Purkinje cell (primary cell): ENCODE measurements at places on chromosomes 4 and X. TPM values are rescaled to one million over a fixed set of nuclear protein-coding genes. Genes with fewer than 3 reads are reported as not detected.

The SSX2B gene
- not detected in 2 replicates for polyA plus RNA-seq

The TRAM1L1 gene
- polyA plus RNA-seq = 7.5 and 12.1 TPM in 2 replicates

The USP26 gene
- not detected in 2 replicates for polyA plus RNA-seq

The CCKAR gene
- polyA plus RNA-seq = not detected in 2 replicates

The AREG gene
- polyA plus RNA-seq = 1.8 TPM in 1 of 2 replicates, not detected in the other

The PALLD gene
- 6.2 and 10.2 TPM in 2 replicates for polyA plus RNA-seq

The RAPGEF2 gene
- 5.4 and 13.0 TPM in 2 replicates for polyA plus RNA-seq

The GPR119 gene
- not detected in 2 replicates for polyA plus RNA-seq

The TBX22 gene
- not detected in 2 replicates for polyA plus RNA-seq

The DMRTC1 gene
- 0.38 TPM in 1 of 2 replicates, not detected in the other for polyA plus RNA-seq

The PRRG1 gene
- polyA plus RNA-seq = 0.91 and 1.9 TPM in 2 replicates

The CDS1 gene
- 222 and 257 TPM in 2 replicates for polyA plus RNA-seq

The ERCC6L gene
- polyA plus RNA-seq = 0.42 TPM in 1 of 2 replicates, not detected in the other

The SULT1E1 gene
- polyA plus RNA-seq = not detected in 2 replicates

The ENPP6 gene
- polyA plus RNA-seq = 0.70 TPM in 1 of 2 replicates, not detected in the other

The PHEX gene
- 0.06 TPM in 1 of 2 replicates, not detected in the other for polyA plus RNA-seq

The ERVMER34-1 gene
- 3.5 and 3.8 TPM in 2 replicates for polyA plus RNA-seq

The MAGEA9B gene
- not detected in 2 replicates for polyA plus RNA-seq

The TNIP2 gene
- polyA plus RNA-seq = not detected in 2 replicates

The STS gene
- polyA plus RNA-seq = 35.7 and 39.8 TPM in 2 replicates

The SOWAHD gene
- not detected in 2 replicates for polyA plus RNA-seq

The FGB gene
- polyA plus RNA-seq = not detected in 2 replicates

The VCX3B gene
- polyA plus RNA-seq = not detected in 2 replicates

The PDCL2 gene
- not detected in 2 replicates for polyA plus RNA-seq

The CLNK gene
- polyA plus RNA-seq = not detected in 2 replicates

The ZIC3 gene
- polyA plus RNA-seq = 1.7 TPM in 2 replicates

The LIN54 gene
- 10.9 and 15.7 TPM in 2 replicates for polyA plus RNA-seq

The OFD1 gene
- 12.8 and 33.3 TPM in 2 replicates for polyA plus RNA-seq

The SH3RF1 gene
- polyA plus RNA-seq = 1.8 and 2.5 TPM in 2 replicates

The TMLHE gene
- 12.2 and 17.1 TPM in 2 replicates for polyA plus RNA-seq

The CT45A8 gene
- not detected in 2 replicates for polyA plus RNA-seq

The RASSF6 gene
- not detected in 2 replicates for polyA plus RNA-seq

The ZNF185 gene
- 1.1 TPM in 1 of 2 replicates, not detected in the other for polyA plus RNA-seq

The TEX13B gene
- not detected in 2 replicates for polyA plus RNA-seq

The CSAG1 gene
- 0.86 TPM in 1 of 2 replicates, not detected in the other for polyA plus RNA-seq

The JCHAIN gene
- 0.34 TPM in 1 of 2 replicates, not detected in the other for polyA plus RNA-seq

The SOX3 gene
- polyA plus RNA-seq = not detected in 2 replicates

The NSG1 gene
- polyA plus RNA-seq = 1,066 and 1,375 TPM in 2 replicates

The APBB2 gene
- 18.8 and 26.5 TPM in 2 replicates for polyA plus RNA-seq

The RHOH gene
- not detected in 2 replicates for polyA plus RNA-seq

The HELT gene
- not detected in 2 replicates for polyA plus RNA-seq

The CETN2 gene
- 115 and 119 TPM in 2 replicates for polyA plus RNA-seq

The FABP2 gene
- polyA plus RNA-seq = 0.38 and 1.3 TPM in 2 replicates

The TCEAL5 gene
- 8.7 and 28.3 TPM in 2 replicates for polyA plus RNA-seq

The SLC25A43 gene
- 3.6 TPM in 1 of 2 replicates, not detected in the other for polyA plus RNA-seq

The DUX4 gene
- not detected in 2 replicates for polyA plus RNA-seq

The PWWP3B gene
- 3.8 TPM in 1 of 2 replicates, not detected in the other for polyA plus RNA-seq

The EGFL6 gene
- polyA plus RNA-seq = not detected in 2 replicates

The XAGE1A gene
- polyA plus RNA-seq = not detected in 2 replicates
